ENCODE measurements at places on chromosomes 7 and 10.

DNA sequence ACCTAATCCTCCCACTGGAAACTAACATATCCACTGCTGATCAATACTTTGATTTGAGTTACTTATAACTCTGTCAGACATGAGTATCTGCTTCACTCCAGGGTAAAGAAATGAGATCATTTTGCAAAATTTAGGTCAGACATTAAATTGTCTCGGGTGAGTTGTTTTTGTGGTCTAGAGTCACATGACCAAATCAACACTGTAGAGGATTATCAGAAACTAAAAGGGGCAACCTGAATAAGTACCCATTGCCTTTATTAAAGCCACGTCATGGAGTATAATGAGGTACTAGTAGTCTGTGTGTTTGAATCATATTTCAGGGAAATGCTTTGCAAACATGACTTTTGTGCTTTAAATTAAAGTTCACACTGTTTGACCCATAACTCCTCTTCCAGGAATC is 107.7 kb upstream of the ADO start:
- DNase-seq, result no peak

DNA sequence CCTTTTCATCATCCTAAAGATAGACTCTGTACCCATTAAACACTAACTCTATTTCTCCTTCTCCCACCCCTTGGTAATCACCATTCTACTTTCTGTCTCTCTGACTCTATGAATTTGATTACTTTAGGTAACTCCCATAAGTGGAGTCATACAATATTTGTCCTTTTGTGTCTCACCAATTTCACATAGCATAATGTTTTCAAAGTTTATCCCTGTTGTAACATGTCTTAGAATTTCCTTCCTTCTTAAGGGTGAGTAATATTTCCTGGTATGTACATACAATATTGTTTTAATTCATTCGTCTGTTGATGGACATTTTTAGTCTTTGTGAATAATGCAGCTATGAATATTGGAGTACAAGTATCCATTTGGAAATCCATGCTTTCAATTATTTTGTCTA is 50.9 kb upstream of the CDCA7L start:
- DNase-seq, result no peak

GRCh38 chr7:41005374-41005901 is 697.5 kb downstream of the INHBA start:
- DNase-seq, result no peak

- no peak for DNase-seq
Observed at GRCh38 chr7:24255139-24255538, 28.9 kb upstream of the NPY start.

DNA sequence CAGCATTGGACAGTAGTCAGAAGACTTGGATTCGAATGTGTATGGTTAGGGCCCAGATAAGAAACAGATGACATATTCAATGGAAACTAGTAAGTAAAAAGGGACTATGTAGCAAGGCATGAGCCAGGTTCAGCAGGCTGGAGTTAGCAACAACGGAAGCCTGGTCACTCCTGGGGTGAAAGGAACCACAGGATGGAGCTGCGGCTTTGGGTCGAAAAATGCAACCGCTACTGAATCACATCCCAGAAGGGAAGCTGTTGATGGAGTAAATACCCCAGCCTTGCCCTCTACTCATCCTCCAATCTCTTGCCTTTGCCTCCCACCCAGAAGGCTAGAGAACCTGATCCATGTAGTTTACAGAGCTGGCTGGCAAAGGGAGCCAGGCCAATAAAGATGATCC is 37.5 kb upstream of the EGR2 start:
- DNase-seq, result no peak

GRCh38 chr7:109449760-109450159 is 880.1 kb downstream of the DNAJB9 start:
- DNase-seq, result no peak

GRCh38 chr10:5654218-5654755 is 12.1 kb downstream of the ASB13 start:
- DNase-seq, result no peak

GRCh38 chr10:62437696-62438095 is 63.5 kb downstream of the ZNF365 start:
- DNase-seq, result no peak

DNA sequence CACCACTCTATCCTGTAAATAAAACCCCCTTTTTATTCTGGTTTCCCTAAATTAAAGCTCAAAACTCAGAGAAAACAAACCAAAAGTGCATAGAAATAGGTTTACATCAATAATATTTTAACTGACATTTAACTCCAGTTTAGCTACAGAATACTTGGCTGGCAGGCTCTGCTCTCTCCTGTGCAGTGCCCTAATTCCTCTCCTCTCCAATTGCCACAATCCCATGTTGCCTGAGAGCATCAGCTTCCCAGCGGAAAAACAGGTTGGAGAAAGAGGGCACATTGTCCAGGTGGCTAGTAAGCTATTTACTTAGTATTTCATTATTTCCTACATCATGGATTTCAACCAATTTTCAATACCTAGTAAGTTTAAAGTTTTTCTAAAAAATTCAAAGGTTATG is 8.7 kb downstream of the SEMA3E start:
- DNase-seq, result no peak

DNA sequence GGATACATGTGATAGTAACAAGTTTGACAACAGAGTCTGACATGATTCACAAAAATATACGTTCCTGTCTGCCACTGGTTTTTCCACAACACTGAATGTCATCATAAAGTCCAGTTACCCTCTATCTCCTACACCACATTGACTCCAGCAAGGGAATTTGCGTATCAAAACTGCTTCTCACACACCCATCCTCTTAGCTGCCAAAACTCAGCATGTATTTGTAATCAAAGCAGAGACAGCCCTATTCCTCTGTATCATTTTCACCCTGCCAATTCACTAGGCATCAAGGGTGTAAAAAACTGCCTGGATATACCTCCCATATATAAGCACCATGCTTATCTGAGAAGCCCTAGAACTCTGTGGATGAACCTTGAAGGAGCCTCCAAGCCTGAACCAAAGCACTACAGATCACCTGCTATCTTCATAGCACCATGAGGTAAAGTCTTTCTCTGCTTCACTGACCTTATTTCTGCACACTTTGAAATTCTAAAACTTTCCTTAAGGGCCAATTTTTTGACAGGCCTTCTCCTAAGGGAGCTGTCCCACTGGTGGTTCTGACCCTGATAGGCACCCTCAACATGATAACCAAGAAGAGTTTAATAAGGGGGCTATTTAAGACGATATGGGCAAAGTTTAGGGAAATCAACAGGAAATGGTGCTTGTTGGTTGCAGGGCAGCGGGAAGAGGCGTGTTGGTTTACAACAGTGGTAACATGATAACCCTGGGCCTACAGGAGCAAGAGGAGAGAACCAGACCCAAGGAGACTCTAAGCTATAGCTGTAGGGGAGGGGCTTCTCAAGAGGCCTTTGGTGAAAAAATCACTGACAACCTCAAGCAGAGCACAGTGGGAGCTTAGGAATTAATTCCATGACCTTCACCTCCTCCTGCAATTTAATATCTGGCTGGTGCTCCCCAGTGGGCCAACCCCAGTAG is at the start of gene IFIT1B:
IFIT1B (plus strand) TSS at position 352 of the 933 bp plus-strand sequence; CDS start at position 432, 80 bp downstream.
- DNase-seq, result no peak

GRCh38 chr7:87878208-87878735 is 2.0 kb downstream of the DBF4 start:
- DNase-seq, result no peak

GRCh38 chr10:3692387-3692999 is 92.5 kb downstream of the KLF6 start:
- DNase-seq, result no peak

GRCh38 chr10:110710621-110711020 is 66.5 kb downstream of the RBM20 start:
- no peak for DNase-seq

DNA sequence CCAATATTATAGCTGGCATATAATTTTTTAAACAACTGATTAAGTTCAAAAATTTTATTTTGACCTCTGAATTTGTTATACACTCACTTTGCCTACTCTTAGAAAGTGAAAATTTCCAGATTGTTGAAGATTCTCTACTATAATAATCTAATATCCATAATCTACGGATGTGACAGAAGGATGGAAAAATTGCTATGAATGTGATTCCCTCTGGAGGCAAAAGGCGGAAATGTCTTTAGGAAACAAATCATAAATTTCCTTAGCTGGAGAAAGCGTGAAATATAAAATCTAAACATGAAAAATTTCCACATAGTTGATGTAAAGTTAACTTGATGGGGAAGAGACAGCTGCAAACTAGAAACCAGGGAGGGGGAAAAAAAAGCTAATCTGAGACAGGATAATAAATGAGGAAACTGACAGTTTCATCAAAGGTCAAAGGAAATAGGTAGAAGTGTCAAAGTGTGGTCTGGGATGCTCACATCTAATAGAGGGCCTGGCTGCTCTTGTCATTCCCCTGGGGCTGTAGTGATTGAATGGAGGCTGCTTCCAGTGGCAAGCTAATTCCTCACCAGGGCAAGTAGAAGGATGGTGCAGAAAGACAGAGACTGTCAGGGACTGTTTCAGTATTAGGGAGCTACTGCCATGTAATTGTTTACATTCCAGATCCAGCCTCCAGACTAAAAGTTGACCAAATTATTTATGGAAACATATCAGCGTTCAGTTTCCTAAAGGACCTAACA is 264.5 kb downstream of the SDHAF3 start:
- no peak for DNase-seq

DNA sequence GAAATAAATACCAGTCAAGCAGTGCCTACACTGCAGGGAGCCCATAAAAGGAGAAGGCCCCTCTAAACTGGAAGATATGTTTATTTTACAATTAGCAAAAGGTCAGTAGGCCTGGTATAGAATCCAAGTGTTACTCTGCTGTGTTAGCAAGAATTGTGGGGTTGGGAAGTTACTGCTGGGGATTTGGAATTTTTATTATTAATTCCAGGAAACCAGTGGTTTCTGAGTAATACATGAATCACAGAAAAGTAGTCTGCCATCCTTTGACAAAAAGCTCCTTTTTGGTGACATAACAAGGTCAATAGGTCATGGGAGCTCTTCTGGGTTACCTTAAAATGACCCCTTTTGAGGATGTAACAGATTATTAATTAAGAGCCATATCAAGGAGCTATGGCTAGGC is 67.4 kb downstream of the ZNF92 start:
- DNase-seq, result no peak

GRCh38 chr10:97648562-97649404 is 8.3 kb downstream of the PI4K2A start:
- no peak for DNase-seq

- no peak for DNase-seq
Observed at GRCh38 chr7:146433501-146433900, 316.9 kb downstream of the CNTNAP2 start.

- DNase-seq, result no peak
Observed at GRCh38 chr7:11168650-11169170, 195.0 kb downstream of the PHF14 start.

DNA sequence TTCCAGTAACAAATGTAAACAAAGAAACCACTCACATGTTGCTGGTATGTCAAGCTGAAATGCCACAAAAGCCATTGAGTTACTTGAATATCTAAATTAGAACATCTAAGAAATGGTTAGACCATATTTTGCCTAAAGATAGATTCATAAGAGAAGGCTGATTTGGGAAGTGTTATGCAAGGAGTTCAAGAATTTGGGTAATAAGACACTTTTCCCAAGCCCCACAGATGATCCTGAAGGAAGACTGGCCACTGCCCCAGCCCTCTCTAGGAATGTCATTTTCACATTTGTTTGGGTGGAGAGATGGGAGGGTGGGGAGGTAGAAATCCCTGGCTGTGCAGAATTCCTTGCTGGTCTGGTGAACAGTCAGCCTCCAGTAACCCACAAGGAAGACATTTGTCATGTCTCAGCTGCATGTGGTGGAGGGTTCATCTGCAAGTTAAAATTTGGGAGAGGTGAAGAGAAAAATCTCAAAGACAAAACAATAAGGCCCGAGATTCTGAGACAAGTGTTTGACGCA is 427.2 kb upstream of the KLF6 start:
- no peak for DNase-seq

GRCh38 chr7:44561962-44562621 is 11.6 kb downstream of the DDX56 start:
- DNase-seq, result no peak

DNA sequence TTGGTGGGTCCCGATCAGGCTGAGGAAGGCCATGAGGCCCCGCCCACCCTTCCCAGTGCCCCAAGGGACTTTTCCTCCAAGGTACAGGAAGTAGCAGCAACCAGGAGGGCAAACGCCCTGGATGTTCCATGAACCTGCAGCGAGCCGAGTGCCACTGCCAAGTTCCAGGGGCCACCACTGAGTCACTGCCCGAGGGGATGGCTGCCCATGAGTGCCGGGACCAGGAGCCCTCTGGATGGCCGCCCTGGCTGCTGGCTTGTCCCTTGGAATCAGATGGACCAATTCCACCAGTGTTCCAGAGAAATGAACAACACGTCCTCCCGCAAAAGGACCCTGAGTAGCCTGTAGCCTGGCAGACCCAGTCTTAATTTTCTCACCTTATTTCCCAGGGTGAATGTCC is 74.2 kb downstream of the ZRANB1 start:
- no peak for DNase-seq

- no peak for DNase-seq
Observed at GRCh38 chr10:79107736-79108264, 39.0 kb downstream of the ZMIZ1 start.

DNA sequence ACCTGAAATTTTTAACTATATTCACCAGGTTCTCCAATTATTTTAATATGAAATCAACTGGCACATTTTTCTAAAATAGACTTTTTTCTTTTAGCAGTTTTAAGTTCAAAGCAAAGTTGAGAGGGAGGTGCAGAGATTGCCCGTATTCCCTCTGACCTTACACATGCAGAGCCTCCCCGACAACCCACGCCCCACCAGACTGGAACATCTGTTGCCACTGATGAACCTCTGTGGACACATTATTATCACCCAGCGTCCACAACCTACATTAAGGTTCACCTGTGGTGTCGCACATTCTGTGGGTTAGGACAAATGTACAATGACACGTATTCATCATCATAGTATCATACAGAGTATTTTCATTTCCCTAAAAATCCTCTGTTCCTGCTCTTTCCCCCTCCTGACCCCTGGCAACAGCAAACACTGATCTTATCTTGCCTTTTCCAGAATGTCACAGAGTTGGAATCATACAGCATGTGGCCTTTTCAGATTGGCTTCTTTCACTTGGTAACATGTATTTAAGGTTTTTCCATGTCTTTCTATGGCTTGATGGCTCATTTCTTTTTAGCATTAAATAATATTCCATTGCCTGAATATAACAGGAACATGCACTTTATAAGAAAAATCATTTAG is 37.1 kb downstream of the COBL start:
- DNase-seq, result no peak
